Activated CD8-positive, alpha-beta memory T cell treated with anti-CD3 and anti-CD28 coated beads for 24 hours (primary cell): ENCODE measurements at places on chromosomes 16 and 17.

- no peak for DNase-seq
Observed at GRCh38 chr17:58703137-58703915, 10.9 kb downstream of the RAD51C start.

DNA sequence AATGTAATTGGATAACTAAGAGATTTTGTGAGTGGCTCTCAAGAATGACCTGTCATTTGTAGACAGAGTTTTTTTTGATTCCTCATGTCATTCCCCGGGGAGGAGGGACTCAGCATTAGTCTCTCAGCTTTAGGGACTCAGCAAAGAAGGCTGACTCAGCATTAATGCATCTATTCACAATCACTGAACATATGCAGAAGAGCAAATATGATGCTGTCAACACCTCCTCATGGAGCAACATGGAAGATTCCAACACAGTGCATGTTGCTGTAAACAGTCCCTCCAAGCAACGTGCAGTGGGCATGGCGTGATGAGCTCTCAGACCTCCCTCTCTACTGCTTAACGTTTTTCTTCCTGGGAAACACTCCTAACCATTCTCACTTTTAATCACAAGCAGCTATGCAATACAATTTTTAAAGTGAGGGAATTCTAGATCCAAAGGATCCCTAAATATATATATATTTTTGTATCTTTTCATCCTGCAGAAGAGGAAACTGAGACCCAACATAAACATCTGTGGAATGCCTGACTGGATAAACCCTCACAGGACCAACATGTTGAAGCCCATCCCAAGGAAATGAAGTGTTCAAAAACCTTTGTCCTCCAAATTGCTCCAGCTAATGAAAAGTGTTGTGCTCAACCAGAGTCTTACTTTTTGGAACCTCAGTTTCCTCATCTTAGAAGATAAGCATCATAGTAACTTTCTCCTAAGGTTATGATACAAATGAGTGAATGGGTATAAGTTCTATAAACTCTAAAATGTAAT lies 38.9 kb downstream of the TMEM100 start:
- no peak for DNase-seq

DNA sequence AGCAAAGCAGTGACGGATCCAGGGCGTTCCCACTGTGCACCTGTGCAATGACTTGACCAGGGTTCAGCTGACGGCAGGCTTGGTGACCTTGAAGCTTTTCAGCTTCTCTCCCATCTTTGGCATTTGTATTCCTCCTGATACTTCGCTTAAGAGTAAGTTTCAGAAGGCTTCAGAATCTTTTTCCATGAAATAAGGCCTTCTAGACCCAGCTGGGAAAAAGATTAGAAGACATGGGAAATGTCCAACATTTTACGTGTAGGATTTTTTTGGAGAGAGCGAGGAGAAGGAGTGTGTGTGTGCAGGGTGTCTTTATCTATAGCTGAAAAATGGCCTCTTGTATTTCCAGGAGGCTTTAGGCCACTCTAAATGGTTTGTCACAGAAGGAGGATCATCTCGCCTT lies 104.1 kb downstream of the BANP start:
- no peak for DNase-seq

- no peak for DNase-seq
Observed at GRCh38 chr17:65406552-65406951, 154.9 kb downstream of the AXIN2 start.

GRCh38 chr17:69602972-69603371 lies 188.5 kb downstream of the MAP2K6 start:
- no peak for DNase-seq

GRCh38 chr17:75342996-75343395 lies 53.8 kb upstream of the SLC25A19 start:
- DNase-seq, result no peak

GRCh38 chr16:1792836-1793577 lies 498 bp downstream of the IGFALS start:
- DNase-seq, result no peak

DNA sequence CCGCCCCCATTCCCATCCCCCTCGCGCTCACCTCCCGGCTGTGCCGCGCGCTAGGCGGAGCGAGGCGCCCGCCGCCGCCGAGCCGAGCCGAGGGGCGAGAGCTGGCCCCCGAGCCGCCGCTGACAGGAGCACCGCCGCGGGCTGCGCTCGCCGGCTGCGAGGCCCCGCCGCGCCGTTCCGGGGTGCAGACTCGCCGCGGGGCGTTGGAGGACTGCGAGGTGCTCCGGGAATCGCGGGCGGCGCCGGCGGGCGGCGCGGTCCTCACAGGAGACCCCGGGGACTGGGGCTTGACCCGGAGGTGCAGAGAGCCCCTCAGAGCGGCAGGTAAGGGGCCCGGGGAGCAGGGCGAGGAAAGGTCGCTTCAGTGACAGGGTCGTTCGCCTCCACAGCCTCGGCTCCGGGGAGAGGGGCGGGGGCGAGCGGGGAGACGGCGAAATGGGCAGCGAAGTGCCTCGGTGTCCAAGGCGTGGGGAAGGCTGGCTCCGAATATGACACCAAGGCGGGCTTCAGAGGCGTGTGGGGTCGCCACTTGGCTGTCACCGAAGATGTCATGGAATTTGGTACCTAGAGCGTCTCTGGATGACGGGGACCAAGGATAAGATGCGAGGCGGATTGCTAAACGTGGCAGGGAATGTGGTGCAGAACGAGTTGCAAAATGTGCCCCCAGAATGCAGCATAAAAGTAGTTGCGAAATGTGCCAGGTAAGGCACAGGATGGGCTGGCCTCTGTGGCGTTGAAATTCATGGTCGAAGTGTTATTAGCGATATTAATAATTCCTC lies 580 bp downstream of the TANC2 start:
- DNase-seq, result peak; percentile 80

- no peak for DNase-seq
Observed at GRCh38 chr16:88368036-88368435, 14.7 kb upstream of the ZNF469 start.

DNA sequence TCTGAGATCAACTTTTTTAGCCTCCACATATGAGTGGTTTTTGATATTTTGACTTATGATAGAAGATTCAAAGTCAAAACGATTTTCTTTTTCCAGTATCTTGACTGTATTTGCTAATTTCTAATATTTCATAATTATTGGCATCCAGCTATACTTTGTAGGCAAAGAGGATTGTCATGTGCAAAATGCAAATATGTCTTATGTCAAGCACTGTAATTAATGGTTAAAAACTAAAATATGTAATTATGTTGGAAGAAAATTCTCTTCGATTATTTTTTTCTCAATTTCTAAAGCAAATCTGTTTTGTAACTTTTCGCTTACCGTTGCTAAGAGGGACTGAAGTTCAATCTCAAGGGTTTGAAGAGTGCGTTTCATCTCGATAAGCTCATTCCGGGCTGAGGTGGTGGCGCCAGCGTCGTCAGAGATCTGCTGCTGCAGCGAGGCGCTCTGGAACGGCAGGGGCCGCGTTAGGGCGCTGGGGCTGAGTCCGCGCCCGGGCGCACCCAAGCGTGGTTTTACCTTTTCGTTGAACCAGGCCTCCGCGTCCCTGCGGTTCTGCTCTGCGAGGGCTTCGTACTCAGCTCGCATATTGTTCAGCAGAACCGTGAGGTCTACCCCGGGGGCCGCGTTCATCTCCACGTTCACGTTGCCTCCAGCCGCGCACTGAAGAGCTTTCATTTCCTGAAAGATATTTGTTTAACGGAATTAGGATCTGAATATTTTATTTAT lies 3.0 kb downstream of the KRT27 start:
- DNase-seq, result no peak

- no peak for DNase-seq
Observed at GRCh38 chr16:71456801-71457200, 5.2 kb downstream of the ZNF23 start.

DNA sequence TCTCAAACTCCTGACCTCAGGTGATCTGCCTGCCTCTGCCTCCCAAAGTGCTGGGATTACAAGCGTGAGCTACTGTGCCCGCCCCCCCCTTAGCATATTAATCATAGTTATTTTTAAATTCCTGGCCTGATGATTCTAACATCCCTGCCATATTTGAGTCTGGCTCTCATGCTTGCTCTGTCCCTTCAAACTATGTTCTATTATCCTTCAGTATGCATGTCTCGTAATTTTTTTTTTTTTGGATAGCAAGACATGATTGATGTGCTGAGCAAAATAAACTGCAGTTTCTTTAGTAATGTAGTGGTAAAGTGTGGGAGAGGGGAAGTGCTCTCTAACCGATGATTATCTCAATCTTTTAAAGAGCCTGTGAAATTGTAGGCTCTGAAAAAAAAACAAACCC lies 34.3 kb upstream of the TMEM92 start:
- DNase-seq, result no peak

GRCh38 chr16:89386306-89387185 lies 103.8 kb downstream of the ANKRD11 start:
- DNase-seq, result no peak

GRCh38 chr17:37744961-37745800 lies at the start of gene HNF1B:
Gene HNF1B, minus strand, starts transcription at chr17:37745059. Its CDS starts 175 bp downstream, at chr17:37744884.
- DNase-seq, result no peak

DNA sequence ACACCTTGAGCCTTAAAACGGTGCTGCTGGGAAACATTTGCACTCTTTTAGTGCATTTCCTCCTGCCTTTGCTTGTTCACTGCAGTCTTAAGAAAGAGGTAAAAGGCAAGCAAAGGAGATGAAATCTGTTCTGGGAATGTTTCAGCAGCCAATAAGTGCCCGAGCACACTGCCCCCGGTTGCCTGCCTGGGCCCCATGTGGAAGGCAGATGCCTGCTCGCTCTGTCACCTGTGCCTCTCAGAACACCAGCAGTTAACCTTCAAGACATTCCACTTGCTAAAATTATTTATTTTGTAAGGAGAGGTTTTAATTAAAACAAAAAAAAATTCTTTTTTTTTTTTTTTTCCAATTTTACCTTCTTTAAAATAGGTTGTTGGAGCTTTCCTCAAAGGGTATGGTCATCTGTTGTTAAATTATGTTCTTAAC lies 4.4 kb downstream of the SOX9 start:
- DNase-seq, result no peak

DNA sequence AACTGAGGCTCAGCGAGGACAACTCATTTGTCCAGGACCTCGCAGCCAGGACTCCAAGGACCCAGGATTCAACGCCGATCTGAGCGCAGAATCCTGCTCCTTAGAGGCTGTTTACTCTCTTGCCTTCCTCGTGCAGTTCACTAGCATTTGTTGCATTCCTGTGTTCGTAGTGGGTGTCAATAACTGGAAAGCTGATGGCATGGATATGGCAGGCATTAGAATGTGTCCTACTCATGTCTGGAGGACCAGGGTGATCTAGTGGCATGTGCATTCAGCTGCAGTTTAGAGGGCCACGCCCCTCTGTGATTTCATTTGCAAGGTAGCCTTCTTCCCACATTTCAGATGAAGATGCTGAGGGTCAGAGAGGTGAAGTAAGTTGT lies 510 bp downstream of the CRISPLD2 start:
- no peak for DNase-seq

DNA sequence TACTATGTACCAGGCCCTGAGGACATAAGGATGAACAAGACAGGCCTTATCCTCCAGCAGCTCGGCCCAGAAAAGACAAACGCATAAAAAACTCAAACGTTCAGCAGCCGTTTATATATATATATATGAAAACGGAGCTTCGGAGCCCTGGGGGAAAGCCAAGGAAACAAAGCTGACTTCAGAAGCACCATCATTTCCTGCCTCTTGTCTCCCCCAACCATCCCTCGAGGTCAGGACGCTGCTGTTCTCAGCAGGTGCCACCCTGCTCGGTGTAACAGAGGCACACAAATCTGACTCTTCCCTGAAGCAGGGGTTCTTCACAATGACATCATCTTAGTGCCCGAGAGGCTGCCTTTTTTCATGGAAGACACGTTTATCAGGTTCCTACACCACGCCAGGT lies 146.9 kb downstream of the ZNF423 start:
- no peak for DNase-seq

- no peak for DNase-seq
Observed at GRCh38 chr16:351804-352520, 561 bp downstream of the AXIN1 start.

DNA sequence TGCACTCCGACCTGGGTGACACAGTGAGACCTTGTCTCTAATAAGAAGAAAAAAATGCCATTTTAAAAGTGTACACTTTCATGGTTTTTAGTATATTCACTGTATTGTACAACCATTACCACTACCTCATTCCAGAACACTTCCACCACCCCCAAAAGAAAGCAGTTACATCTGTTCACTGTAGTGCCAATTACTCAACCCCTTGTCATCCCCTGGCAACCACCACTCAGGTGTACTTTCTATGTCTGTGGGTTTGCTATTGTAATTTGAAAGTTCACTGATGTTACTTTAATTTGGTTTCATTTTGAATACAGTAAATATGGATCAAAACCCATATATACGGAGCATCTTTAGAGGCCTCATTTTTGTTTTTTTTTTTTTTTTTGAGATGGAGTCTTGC lies 6.1 kb downstream of the ZG16 start:
- no peak for DNase-seq

GRCh38 chr17:42573095-42573494 lies 4.4 kb downstream of the PSMC3IP start:
- no peak for DNase-seq

- DNase-seq, result no peak
Observed at GRCh38 chr17:70084476-70084875, 9.5 kb downstream of the KCNJ16 start.

DNA sequence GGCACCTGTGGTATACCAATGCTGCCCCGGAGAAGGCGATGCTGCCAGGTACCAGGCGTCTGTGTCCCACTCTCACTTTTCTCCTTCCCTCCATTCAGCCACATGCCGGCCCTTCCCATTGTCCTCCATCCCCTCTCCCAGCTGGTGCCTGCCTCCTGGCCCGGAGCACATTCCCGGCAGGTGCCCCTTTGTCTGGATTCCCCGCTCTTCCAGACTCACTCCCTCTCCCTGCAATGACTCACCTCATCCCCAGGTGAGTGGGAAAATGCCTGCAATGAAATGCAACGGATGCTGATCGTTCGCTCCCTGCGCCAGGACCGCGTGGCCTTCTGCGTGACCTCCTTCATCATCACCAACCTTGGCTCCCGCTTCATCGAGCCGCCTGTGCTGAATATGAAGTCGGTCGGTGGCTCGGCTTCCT lies 10.4 kb upstream of the KDM6B start:
- DNase-seq, result no peak
